Stimulated activated naive CD4-positive, alpha-beta T cell (primary cell): ENCODE measurements at places on chromosomes 12 and 14.

DNA sequence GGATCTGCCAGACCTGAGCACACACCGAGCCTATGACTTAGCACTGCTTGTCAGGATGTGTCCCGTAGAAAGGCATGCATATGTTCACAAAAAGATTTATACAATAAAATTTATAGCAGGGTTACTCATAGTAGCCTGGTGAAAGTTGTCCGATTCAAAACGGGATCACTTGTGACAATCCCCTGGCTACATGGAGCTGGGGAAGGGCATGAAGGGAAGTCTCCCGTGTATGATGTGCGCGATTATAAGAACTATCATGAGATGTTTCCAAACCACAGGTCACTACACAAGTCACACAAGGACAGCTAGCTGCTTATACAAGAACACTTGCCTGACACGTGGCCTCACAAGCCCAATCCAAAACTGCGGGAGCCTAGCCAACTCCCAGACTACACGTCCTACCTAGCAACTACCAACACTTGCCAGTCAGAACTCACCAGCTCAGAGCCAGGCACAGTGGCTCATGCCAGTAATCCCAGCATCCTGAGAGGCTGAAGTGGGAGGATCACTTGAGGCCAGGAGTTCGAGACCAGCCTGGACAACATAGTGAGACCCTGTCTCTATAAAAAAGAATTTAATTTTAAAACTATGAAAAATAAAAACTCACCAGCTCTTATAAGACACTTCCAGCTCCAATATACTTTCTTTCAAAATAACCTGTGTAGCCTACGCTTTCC, 7.5 kb upstream of the CDCA4 start:
- no peak for DNase-seq

- no peak for DNase-seq
These were observed 12.3 kb downstream of the MARS1 start for GRCh38 chr12:57500213-57500612.

- DNase-seq, result no peak
These were observed 193.9 kb downstream of the GPHN start for GRCh38 chr14:66701813-66702212.

DNA sequence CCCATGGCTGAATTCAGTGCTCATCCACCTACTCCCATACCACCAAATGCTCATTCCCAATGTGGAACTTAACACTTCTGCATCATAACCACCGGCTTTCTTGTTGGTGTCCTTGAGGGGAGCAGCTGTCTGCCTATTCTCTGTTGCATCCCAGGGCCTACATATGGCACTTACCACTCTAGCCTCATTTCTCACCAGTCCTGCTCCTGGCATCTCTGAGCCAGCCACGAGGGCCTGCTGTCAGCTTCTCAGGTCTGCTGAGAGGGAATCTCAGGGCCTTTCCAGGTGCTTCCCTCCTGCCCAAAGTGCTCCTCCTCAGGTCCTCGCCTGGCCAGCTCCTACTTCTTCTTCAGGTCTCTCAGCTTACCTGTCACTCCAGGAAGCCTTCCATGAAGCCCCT, 24.0 kb upstream of the RND1 start:
- DNase-seq, result no peak

- no peak for DNase-seq
These were observed 181.5 kb upstream of the PELI2 start for GRCh38 chr14:55936691-55937090.

GRCh38 chr12:43011383-43011926, 421.9 kb upstream of the PRICKLE1 start:
- DNase-seq, result no peak

DNA sequence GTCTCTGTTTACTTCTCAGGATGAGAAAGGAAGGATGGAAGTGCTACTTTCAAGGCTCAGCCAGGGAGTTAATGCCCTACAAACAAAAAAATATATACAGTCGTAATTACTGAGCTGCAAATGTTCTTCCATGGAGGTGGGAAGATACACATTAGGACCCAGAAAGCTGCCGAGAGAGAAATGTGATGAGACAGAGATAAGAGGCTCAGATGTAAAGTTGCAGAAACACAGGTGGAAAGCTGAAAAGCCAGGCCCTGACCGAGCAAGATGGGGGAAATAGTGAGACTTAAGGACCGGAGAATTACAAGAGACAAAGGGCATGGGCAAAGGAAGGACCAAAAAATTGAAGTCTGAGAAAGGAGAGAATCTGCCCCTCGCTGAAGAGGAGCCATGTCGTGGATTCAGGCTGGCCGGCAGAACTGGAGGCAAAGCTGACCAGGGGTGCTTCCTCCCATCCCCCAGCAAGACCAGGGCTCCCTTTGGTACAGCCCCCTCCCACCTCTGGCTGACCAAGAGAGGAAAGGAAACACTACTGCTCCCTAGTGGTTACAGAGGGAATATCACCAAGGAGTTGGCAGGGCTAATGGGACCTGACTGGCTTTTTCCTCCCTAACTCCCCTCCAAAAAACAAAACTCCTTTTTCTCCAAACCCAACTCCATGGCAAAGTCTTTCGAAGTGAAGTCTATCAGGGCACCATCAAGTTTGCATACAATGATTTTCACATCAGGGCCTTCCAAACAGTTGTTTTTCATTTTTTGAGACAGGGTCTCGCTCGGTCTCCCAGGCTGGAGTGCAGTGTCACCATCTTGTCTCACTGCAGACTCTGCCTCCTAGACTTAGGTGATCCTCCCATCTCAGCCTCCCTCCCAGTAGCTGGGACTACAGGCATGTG, 12.1 kb downstream of the ZFHX2 start:
- DNase-seq, result no peak

GRCh38 chr12:101468948-101469347, 6.2 kb upstream of the SPIC start:
- no peak for DNase-seq

DNA sequence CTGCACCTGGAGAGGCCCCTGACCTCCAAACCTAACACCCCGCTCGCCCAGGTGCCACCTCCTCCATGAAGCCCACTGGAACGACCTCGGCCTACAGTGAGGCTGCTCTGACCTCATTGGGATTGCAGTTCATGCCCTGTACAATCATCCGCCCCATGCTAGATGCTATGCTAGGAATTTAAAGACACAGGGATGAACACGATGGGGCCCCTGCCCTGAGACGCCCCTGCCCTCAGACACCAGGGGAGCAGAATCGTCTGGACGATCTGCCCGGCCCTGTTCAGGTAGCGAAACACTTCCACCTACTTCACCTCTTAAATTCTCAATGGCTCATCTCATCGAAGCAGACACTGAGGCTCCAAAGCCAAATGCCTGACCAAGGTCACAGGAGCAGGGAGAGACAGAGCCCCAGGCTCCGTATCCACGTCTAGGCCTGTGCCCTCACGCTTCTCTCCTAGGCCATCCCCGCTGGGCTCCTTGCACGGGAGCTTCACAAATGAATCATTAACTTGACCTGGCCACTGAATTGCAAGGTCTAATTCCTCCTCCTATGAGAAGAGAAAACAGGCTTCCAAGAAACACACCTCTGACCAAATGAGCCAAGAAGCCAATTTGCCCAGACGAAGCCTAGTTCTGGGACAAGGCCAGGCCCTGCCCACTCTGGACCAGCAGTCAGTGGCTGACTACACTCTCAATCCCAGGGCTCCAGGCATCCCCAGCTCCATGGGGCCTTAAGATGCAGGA, 35.2 kb downstream of the SCARB1 start:
- DNase-seq, result no peak

- no peak for DNase-seq
These were observed 20.6 kb downstream of the CNIH1 start for GRCh38 chr14:54420478-54421142.

DNA sequence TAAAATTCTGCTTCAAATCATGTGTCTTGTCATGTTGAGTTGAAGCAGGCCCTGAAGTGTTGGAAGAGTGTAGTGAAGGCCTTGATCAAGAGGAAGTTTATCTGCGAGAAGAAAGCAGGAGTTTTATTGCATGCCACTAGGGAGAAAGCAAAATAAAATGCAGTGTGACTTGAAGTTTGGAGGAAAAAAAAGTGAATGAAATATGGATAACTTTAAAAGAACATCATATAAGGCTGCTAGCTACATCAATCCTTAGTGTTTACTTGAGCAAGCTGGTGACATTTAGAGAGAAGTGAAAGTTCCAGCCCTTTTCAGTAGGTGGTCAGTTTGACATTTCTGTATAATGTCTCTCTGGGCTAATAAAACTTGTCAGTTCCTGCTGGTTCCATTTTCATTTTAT, 841.1 kb downstream of the TMTC2 start:
- DNase-seq, result no peak

DNA sequence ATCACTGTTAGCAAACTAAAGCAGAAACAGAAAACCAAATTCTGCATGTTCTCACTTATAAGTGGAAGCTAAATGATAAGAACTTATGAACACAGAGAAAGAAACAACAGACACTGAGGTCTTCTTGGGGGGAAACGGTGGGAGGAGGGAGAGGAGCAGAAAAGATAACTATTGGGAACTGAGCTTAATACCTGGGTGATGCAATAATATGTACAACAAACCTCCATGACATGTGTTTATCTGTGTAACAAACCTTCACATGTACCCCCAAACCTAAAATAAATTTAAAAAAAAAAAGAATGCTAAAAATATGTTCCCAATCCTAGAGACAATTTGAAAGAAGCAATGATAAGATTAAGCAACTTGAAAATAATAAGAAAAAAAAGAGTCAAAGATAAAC, 89.5 kb downstream of the SOX5 start:
- DNase-seq, result no peak

DNA sequence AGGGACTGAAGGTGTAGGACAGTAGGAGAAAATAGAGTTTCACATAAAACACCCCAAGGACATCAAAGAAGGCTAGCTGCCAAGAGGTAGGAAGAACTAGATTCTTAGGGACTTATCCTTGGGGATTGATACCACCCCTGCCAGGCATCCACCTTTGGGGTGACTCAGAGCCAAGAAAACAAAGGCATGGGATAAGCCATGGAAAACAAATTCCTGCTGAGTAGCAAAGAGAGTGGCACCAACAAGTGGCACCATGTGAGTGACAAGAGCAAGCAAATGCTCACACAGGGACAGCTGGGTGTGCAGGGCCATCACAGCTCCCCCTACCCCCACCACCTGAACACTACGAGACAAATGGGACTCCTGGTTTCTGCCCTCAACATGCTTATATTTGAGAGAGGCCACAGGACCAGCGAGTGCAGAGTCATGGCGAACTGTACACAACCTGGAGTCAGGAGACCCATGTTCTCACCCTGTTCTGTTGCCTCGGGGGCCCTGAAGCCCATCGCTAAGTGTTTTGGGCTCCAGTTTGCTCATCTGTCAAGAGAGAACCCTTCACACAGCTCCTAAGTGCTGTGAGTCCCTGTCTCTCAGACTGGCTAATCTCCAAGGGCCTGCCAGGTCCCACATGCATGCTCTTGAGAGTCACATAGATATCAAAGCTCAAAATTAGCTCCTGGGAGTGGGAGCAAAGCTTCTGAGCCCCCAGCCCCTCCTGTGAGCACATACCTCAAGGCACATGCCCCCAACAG, 91.9 kb downstream of the DPF3 start:
- DNase-seq, result no peak
